GOT3 (cell line): ENCODE measurements at places on chromosomes 3 and 15.

GRCh38 chr3:58521917-58522631 lies 14.9 kb downstream of the ACOX2 start:
- DNase-seq: no peak

- no peak for DNase-seq
These were observed 82.5 kb downstream of the UACA start for GRCh38 chr15:70680817-70681216.

DNA sequence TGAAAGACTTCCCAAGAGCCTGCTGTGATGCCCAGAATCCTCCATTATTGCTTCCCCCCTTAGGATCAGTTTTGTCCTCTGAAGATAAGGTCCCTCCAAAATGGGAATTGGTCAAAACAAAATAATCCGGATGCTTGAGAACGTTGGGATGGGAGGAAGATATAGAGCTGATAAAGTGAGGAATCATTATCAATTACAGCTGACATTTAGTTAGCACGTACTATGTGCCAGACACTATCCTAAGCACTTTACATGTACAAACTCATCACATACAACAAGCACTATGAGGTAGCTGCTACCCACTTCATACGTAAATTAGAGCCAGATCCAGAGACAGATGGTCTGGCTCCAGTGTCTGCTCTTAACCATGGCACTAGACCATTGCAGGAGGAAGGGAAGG lies 6.6 kb upstream of the RPP25 start:
- DNase-seq: no peak

DNA sequence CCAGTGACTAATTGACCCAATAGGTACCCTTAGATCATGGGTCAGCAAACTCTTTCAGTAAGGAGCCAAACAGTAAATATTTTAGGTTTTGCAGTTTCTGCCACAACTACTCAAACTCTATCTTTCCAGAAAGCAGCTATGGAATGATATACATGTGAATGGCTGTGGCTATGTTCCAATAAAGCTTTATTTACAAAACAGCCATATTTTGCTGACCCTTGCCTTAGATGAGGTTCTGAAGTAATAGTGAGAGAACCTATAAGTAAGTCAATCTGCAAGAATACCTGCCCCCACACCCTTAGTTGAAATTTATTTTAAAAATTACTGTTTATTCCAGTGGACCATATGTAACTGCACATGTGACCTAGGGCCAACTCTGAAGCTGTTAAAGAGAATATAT lies 134.0 kb downstream of the CMSS1 start:
- no peak for DNase-seq

DNA sequence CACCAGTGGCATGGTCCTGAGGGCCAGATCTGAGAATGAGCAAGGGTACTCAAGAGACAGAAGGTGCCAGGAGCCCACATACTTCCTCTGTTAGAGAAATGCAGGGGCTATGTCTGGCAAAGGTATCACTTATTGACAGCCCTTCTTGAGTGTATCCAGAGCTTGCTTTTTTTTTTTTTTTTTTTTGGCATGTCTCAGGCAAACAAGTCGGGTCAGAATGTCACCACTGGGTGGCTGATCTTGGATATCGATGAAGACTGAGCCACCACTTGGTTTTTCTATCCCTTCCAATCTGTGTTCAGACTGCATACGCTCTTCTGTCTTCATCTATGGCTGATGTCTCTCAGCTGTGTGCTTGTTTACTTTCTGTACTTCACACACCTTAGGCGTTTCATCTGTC lies 363.4 kb upstream of the C2CD4B start:
- DNase-seq: no peak

DNA sequence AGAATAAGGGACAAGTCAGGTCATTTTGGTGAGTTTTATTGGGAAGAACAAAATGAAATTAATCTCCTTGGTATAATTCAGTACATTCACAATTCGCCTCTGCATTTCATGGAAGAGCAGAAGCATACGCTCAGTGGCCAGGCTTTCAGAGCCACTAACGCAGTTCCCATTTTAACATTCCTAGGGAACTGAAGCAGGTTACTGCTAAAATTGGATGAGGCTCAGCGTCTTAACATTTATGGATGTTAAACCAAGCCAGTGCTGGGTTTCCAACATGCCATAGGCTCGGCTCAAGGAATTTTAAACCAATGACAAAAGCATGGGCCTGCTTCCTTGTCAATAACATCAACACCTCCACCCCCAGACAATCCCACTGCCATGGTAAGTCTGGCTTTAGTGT lies 172.7 kb upstream of the PRICKLE2 start:
- DNase-seq: no peak

GRCh38 chr3:125644036-125645005 lies 49.0 kb upstream of the OSBPL11 start:
- DNase-seq: peak; percentile 20

DNA sequence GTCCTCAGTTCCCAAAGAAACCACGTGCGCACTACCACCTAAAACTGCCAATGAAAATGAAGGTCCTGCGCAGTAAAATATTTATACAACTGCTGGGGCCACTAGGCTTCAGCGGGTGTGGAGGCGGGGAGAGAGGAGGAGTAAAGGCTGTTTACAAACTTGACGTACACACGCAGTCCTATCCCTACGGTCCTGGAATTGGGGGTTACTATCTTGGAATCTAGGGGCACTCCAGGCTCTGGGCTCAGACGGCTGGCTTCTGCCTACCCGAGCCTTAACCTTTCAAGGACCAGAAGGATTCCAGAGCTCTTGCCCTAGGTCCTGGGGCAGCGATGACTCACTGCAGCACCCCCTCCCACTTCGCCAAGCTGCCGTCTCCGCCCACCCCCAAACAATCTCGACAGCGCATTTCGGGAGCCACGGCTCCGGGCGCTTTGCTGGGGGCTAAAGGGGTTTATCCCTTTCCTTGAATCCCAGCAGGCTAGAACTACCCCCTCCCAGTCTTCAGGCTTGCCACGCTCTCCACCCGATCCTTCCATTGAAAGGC lies 3.0 kb downstream of the ADAMTS9 start:
- DNase-seq: no peak

GRCh38 chr3:67362686-67363085 lies 291.7 kb downstream of the SUCLG2 start:
- DNase-seq: no peak

DNA sequence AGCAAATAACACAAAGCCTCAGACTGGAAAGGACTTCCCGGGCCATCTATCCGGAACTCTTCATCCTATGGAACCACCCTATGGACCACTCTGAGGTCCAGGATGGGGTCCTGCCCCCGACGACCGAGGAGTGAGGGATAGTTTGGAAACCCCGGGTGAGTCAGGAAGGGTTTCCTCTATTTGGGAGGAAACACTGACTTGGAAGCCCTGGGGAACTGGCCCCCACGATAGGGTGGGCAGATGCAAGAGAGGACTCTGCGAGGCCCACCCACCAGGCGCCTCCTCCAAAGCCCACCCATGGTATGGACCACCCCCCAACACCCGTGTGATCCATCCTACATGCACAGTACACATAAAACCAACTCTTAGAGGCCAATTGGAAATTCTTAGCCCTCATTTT lies 69.4 kb downstream of the CPN2 start:
- DNase-seq: no peak

- no peak for DNase-seq
These were observed 3.6 kb upstream of the DAZL start for GRCh38 chr3:16608816-16609215.

- DNase-seq: no peak
These were observed 17.9 kb downstream of the ARHGEF3 start for GRCh38 chr3:56783644-56784447.

GRCh38 chr3:45176912-45177311 lies 30.7 kb upstream of the CDCP1 start:
- DNase-seq: no peak

DNA sequence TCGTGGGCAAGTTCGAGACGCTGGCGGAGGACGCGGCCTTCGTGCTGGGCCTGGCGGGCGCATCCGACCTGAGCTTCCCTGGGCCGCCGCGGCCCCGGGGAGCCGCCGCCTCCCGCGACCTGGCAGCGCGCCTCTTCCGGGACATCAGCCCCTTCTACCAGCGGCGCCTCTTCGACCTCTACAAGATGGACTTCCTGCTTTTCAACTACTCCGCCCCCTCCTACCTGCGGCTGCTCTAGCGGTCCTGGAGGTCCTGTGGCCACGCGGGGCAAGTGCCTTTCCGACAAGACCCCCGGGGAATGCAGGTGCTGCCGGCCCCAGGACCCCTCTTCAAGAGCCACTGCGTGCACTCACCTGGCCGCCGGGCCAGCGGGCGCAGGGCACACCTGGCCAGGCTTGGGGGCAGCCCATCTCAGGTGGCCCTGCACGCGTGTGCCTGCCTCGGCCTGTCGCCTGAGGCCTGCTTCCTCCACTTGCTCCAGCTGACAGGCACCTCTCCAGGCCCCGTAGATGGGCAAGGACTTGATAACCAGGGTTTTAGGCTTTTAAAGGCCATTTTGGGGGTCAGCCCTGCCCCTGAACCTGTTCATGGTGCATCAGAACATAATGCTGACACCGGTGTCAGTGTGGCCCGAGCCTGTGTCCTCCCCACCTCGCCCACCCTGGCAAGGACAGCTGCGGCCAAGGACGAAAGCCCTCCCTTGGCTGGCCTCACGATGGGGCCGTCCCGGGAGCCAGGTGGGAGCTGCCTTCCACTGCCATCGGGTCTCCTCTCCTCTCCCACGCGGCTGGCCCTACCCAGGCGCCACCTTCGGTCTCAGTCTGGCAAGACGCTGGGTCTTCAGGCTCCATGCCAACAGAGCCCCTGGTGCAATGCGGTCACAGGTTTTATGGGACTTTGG lies 16.1 kb downstream of the C3orf22 start:
- DNase-seq: no peak

- no peak for DNase-seq
These were observed 84.6 kb upstream of the DCBLD2 start for GRCh38 chr3:98986073-98986472.

DNA sequence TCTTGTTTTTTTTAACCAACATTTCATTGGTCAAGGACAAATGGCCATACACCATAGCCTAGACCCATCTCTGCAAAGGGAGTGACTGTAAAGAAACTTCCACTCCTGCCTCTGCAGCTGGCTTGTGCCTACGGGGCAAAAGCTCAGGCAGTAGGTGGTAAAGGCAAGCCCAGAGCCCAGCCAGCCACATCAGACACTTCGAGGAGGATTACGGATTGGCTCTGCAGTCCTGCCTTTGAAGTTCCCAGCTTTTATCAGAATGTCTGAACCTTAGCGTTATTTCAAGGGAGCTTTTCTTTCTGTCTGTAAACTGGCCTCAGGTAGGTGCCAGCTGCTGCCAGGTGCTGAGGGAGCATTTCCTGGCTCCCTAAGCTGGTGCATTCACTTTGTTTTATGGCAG lies 15.6 kb downstream of the ZNF710 start:
- DNase-seq: no peak

DNA sequence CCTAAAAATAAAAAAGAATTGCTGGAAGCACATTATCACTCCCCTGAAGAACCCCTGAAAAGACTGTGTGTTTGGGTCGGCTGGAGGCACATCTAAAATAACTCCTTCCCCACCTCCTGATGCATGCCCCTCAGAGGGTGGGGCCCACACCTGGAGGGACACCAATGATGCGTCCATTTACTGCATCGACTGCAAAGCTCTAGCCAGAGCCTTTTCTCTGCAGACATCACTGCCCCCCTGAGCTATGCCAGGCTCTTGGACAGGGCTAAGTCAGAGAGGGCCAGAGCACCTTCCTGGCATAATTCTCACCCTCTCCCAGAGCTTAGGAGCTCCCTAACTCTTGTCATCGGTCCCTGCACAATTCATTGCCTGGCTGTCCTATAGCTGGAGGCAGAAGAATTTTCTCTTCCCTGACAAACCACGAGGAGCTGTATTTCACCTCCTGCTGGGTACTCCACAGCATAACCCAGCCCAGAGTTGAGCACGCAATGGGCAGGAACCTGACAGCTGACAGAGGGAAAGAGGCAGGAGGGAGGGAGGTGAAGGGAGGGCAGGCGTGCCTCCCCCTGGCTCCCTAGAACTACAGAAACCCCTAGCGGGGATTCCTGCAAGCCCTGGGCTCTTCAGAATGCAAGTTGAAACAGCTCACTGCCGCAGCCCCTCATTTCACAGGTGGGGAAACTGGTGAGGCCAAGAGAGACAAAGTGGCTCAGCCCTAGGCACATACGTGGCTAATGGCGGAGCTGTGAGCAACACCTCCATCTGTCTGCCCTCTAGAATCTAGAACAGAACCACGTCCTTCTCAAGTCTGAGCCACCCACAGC lies 46.6 kb downstream of the XXYLT1 start:
- DNase-seq: no peak

- DNase-seq: no peak
These were observed 261.4 kb downstream of the GBE1 start for GRCh38 chr3:81500039-81500438.

GRCh38 chr3:144626835-144627234 lies 655.2 kb downstream of the DIPK2A start:
- no peak for DNase-seq

DNA sequence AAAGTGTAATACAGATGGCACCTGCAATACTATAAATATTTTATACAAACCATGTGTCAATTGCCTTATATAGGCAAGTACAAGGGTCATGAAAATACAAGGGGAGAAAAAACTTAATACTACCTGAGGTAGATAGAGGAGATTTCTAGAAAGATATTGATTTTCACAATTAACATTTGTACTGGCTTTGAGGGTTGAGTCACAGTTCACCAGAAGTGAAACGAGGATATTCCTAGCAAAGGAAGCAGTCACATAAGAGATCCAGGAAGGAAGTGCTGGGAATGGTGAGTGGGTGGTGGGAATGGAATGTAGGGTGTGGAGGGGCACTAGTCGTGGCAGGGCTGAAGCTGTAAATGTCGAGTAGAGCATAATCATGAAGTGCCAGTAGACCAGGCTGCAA lies 108.7 kb downstream of the P2RY1 start:
- no peak for DNase-seq

DNA sequence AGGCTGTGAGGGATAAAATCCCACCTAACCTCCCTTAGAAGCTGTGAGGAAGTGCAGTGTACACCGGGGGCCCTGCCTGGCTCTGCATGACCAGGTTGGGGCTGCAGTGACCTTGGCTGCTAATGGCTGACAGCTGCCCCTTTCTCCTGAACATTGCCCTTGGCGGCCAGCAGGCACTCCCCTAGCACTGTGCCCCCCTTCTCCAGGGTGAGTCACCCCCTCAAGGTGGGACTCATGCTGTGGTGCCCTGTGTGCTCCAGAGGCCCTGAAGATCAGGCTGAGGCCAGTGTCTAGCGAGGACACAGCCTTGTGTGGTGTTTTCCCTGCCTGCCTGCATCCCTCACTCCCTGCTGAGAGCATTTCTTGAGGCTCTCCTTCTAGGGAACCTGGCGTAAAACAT lies 21.0 kb upstream of the FGD5 start:
- no peak for DNase-seq
